Glomerular endothelial cell (primary cell): ENCODE measurements at places on chromosomes 13 and 19. TPM values are rescaled to one million over a fixed set of nuclear protein-coding genes. Genes with fewer than 3 reads are reported as not detected.

- DNase-seq: no peak
Measured at GRCh38 chr13:75704927-75705288, 68.8 kb downstream of the LMO7 start.

- DNase-seq: no peak
Measured at GRCh38 chr13:40550130-40550529, 116.3 kb downstream of the FOXO1 start.

DNA sequence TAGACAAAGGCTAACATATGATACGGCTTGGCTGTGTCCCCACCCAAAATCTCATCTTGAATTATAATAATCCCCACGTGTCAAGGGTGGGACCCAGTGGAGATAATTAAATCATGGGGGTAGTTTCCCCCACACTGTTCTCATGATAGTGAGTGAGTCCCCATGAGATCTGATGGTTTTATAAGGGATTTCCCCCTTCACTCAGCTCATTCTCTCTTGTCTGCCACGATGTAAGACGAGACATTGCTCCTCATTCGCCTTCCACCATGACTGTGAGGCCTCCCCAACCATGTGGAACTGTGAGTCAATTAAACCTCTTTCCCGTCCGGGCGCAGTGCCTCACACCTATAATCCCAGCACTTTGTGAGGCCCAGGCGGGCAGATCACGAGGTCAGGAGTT, 143.5 kb downstream of the RXFP2 start:
- DNase-seq: no peak

The CCDC70 gene
- total RNA-seq: not detected in 2 replicates

The NCR1 gene
- not detected in 2 replicates for total RNA-seq

- DNase-seq: no peak
Measured at GRCh38 chr19:58387338-58388174, 487 bp downstream of the RPS5 start.
